ENCODE measurements at places on chromosomes 16 and 17.
A peak's percentile ranks its signal among the peaks of the same experiment; 100 is the strongest.

DNA sequence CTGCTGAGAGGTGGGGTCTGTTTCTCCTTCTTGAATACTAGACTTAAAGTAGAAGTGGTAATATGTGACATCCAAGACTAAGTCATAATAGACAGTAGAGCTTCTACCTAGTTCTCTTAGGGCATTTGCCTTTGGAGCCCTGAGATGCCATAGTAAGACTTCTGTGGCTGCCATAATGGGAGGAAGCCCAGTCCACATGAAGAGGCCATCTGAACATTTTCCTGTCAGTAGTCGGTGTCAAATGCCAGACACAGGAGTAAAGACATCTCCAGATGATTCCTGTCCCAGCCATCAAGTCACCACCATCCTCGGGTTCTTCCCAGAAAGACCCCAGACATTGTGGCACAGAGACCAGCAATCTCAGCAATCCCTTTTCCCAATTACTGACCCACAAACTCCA is 58.1 kb upstream of the IRX6 start:
- DNase-seq = no peak

GRCh38 chr17:56111706-56112485 is 41.4 kb upstream of the ANKFN1 start:
- DNase-seq = no peak

GRCh38 chr17:17921192-17922069 is 50.8 kb downstream of the TOM1L2 start:
- DNase-seq = peak; percentile 67

GRCh38 chr16:86942151-86943051 is 364.1 kb downstream of the FOXL1 start:
- DNase-seq = no peak

DNA sequence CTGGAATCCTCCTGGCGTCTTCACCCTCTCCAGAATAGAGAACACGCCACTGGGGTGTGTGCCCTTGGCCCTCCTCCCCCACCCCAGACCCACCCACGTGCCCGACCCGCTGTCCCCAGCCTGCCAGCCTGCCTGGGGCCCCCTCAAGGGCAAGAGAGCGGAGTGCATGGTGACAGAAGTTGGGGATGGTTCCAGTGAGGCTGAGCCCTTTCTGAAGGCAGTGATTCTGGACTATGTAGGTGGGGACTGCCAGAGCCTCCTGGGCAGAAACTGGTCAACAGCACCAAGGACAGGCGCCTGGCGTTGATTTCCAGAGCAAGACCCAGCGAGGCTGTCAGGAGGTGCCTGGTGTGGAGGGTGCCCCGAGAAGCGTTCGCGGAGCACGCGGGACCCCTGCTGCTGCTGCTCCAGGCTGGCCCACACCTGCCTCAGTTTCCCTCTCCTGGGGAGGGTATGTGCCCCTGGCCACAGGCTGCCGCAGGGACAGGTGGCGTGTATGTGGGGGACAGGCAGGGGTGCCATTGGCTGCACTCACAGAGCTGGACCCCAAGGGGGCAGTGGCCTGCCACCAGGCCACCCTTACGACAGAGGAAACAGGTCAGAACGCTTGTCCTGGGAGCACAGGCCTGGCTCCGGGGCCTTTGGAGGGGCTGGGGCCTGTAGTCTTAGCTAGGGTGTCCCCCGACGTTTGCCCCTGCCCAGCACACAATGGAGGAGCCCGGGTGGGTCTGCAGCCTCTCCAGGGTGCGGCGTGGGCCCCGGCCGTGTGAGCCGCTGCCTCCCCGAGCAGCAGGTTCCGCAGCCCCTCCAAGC is 1.2 kb downstream of the SSTR5 start:
- DNase-seq = no peak

GRCh38 chr17:17419166-17419565 is 57.6 kb upstream of the MED9 start:
- DNase-seq = no peak

- no peak for DNase-seq
Measured at GRCh38 chr17:2649191-2649590, 55.7 kb downstream of the PAFAH1B1 start.

Measured in ecto neural progenitor cell (in vitro differentiated cells).